ENCODE measurements at places on chromosomes 1 and 21.

DNA sequence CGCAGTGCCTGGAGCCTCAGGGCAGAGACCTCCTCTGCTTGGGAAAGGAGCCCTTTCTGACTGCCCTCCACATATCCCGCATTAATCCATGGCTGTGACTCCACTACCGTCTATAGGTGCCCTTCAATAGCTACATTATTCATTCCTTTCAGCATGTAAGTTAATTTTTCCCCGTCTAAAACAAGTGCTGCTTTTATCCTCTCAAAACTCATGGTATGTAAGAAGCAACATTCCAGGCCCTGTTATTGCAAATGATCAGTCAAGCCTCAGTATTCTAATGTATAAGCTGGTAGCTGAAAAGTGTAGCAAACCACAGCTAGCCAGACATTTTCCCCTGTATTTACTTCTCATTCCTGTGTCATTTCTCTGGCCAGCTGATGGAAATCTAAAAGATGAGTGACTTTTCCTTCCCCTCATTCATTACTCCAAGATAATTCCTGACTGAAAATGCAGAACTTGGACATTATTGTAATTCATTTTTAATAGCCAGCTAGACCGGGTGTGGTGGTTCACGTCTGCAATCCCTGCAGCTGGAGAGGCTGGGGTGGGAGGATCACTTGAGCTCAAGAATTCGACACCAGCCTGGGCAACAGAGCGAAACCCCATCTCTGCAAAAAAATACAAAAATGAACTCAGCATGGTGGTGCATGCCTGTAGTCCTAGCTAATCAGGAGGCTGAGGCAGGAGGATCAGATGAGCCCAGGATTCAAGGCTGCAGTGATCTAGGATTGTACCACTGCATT, 88.5 kb upstream of the SOD1 start:
- DNase-seq: no peak

DNA sequence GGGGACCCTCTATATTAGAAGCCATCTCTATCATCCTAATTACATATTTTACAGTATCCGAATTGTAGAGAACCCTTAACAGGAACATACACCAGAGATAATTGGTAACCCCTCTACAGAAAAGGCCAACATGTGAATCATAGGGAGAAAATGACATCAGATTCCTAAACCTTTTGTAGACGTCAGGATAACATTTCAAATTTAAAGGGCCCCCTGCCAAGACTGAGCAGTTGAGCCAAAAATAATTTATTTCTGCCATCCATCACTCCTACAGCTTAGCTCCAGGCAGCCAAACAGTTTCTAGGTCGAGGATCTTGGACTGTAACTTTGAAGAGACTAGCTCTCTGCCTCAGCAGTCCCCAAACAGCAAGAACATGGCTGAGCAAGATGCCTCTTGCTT, 21.2 kb downstream of the ZNF697 start:
- no peak for DNase-seq

- DNase-seq: no peak
These were observed at the start of gene UMODL1 for GRCh38 chr21:42071146-42071737. Gene UMODL1 (plus strand): TSS chr21:42071317. CDS start chr21:42071317, 0 bp downstream.

GRCh38 chr1:53469373-53469772, 10.2 kb downstream of the DMRTB1 start:
- no peak for DNase-seq

DNA sequence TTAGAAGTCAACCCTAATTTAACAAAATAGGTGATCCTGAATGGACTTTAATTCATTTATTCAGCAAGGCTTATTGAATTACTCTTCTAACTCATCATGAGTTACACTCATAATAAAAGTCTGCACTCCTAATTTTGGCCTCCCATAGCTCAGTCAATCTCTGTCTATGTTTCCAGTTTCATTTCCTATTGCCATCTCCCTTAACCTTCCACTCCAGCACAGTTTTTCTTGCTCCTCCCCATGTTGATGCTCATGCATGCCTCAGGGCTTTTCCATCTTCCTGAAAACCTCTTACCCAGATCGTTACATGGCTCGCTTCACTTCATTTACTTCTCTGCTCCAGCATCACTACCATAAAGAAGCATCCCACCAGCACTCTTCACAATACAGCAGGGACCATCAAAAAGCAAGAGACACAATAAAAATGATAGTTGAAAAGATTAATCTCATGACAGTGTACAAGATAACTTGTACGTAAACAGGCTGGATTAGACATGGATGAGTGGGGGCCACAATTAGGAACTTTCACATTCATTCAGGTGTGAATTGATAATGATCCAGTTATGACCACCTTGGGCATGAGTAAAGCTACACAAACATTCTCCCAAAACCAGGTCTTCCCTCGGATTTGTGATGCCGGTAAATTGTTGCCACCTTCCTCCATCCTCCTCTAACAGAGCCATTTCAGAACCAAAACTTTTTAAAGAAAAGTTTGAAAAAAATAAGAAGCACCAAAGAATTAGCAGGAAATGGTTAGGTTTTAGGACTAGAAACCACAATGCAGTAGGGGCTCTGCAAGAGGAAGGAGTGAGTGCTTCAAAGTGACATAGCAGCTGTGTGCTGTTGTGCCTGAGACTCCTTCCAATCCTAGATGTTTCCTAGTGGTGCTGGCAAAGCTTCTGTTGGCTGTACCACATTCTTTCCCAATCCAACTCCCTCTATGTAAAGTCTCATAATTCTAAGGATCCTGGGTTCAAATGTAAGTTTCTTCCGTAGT, 89.8 kb downstream of the OLFML2B start:
- DNase-seq: no peak

DNA sequence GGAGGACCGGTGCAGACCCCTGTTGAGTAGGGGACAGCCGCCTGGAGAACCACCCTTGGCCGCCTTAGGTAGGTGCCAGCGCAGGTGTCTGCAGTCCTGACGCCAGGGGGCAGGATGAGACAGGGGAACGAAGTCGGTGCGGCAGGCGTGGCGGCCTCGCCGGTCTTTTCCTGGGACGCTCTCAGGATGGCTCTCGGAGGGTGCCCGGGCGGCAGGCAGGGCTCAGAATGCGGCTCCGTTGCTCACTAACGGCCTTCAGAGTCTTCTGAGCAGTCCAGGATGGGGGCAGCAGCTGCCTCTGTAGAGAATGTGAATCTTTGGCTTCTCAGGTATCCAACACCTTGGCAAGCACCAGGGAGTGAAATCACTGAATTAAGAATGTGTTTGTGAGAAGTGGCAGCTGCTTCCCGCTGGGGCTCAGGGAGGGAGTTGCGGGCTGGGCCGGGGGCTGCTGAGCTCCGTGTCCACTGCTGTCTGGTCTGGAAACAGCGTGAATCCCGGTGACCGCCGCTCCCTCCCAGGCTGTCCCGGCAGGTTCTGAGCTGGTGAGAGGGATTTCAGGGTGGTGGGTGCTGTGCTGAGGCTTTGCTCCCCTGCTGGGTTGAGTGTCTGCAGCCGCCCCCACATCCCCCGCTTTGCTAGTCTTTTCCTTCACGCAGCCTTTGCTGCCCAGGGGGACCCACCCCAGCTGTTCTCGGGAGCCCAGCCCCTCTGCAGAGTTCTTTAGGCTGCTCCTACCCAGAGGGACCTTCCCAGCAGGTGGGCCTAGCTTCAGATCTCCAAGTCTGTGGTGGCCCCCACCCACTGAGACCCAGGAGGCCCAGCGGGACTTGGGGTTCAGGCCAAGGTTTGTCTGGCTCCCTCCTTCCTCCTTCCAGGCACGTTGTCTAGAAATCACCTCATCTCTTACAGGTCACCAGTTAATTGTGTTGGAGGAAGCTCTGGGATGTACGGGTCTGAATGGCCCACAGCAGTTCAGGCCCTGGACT, 11.1 kb upstream of the C1orf174 start:
- peak; percentile 92 for DNase-seq

GRCh38 chr1:92951141-92951582, 10.1 kb downstream of the DIPK1A start:
- DNase-seq: no peak

GRCh38 chr1:226353698-226354525, 44.9 kb upstream of the LIN9 start:
- DNase-seq: no peak

- DNase-seq: no peak
These were observed 25.3 kb upstream of the DPH5 start for GRCh38 chr1:101050869-101051268.

- DNase-seq: no peak
These were observed 56.8 kb downstream of the LUZP1 start for GRCh38 chr1:23111600-23112535.

DNA sequence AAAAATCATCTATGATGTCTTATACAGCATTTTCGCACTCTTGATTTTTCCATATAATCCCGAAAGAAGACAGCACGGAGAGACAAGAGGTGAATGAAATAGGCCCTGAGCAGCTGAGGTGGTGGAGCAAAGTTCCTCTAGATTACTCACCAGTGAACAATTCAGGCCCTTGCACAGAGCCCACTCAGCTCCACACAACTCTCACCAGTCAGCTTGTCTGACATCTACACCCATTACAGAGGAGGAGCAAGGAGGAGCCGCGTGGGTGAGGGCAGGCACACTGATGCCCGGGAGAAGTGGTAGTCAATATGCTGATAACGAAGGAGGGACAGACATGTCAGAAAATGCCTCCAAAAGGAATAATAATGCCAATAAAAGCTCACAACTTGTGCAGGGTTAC, 59.9 kb downstream of the DNM3 start:
- no peak for DNase-seq

GRCh38 chr1:100894603-100895539, at the start of gene EXTL2:
Gene EXTL2 (minus strand): TSS chr1:100894842. CDS start chr1:100888757, 6,085 bp downstream.
- DNase-seq: peak; percentile 84

- no peak for DNase-seq
These were observed 15.2 kb downstream of the PLA2G2F start for GRCh38 chr1:20154301-20154831.

DNA sequence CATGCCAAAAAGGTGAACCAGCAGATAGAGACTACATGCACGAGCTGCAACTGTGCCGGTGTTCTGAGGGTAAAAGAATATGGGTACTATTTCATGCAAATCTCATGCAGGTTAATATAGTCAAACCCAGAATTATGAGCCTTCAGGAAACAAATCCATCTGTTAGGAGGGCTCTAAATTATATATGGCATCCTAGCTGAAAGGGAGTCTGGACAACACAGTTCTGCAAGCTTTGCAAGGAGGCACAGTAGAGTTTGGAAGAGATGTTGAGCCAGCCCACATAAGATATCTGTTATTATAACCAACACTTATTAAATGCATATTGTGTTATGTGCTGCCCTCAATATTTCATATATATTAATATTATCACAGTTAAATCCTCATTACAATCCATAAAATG, 50.5 kb upstream of the PALMD start:
- DNase-seq: no peak

DNA sequence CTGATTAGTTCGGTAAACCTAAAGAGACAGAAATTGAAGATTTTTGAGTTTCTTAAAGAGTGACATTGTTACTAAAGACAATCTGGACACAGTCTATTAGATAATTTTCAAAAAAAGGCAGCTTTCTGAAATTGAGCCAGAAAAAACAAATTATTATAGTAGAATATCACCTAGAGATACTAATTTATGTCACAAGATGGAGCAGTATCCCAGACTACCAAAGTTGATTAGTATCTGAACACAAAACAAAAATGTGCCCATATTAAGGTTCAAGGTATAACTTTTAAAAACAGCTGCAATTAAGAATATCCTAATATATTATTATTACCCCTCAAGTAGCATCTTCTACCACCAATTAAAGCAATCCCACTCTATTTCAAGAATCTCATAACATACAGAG, 40.5 kb upstream of the SYT2 start:
- DNase-seq: no peak

- DNase-seq: peak; percentile 79
These were observed 152.8 kb downstream of the TENT5C start for GRCh38 chr1:117758444-117759316.

DNA sequence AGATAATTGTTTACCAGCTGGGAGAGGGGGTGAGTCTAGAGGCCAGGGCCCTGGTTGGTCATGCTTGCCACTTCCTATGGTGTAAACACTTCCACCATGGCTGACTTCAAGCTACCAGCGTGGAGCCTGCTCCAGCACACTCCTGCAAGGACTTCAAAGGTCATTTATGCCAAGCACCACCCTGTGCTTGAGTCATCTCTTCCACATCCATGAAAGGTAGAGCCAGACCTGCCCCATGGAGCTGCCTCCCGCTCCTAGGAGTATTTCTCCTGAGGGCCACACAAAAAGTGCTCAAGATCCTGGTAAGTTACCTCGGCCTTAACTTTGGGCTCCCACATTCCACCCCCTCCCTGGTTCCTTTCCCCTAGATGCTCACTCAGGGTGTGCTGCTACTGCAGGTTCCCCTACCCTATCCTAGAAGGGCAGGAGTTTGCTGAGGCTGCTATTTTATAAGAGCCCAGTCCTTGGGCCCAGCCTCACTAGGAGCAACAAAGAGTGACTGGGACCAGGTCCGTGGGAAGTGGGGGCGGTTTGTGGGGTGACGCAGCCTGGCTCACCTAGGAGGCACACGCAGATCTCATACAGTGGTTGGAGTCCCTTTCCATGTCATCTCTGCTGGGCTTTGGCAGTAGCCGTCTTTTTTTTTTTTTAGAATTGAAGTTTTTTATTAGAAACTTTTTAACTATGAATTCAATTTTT, 2.4 kb downstream of the RAB7B start:
- DNase-seq: no peak

- no peak for DNase-seq
These were observed 6.3 kb downstream of the FGR start for GRCh38 chr1:27628712-27629111.

DNA sequence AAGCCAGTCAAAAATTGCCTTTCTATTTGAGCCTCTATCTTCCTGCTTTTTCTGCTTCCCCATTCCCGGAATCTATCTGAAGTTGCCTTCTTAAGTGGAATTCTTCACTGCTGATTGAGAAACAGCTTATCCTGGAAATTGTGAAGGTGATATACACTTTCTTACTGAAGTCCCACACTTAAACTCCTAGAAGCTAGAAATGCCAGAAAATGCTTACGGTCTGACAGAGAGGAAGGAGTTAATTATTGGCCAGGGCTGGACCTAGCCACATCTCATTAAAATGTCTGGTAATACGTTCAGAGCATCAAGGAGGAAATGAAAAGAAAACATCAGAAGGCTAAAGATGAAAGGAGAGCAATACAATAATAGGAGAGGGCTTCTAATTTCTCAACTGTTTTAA, 292.5 kb upstream of the SNX7 start:
- no peak for DNase-seq

DNA sequence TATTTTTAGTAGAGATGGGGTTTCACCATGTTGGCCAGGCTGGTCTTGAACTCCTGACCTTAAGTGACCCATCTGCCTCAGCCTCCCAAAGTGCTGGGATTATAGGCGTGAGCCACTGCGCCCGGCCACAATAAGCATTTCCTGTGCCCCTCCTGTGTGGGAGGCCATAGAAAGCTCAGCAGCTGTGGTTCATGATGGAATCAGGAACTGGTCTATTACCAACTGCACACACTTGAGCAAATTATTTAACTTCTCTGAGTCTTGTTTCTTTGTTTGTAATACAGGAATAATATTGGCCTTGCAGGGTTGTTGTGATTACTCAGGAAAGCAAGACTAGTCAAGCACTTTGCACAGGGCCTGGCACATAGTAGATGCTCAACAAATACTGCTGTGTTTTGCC, 15.0 kb downstream of the RHBG start:
- DNase-seq: no peak

GRCh38 chr1:213621077-213621476, 366.7 kb upstream of the PROX1 start:
- no peak for DNase-seq
